ENCODE measurements at places on chromosomes 11 and 22. TPM values are rescaled to one million over a fixed set of nuclear protein-coding genes. Genes with fewer than 3 reads are reported as not detected.

DNA sequence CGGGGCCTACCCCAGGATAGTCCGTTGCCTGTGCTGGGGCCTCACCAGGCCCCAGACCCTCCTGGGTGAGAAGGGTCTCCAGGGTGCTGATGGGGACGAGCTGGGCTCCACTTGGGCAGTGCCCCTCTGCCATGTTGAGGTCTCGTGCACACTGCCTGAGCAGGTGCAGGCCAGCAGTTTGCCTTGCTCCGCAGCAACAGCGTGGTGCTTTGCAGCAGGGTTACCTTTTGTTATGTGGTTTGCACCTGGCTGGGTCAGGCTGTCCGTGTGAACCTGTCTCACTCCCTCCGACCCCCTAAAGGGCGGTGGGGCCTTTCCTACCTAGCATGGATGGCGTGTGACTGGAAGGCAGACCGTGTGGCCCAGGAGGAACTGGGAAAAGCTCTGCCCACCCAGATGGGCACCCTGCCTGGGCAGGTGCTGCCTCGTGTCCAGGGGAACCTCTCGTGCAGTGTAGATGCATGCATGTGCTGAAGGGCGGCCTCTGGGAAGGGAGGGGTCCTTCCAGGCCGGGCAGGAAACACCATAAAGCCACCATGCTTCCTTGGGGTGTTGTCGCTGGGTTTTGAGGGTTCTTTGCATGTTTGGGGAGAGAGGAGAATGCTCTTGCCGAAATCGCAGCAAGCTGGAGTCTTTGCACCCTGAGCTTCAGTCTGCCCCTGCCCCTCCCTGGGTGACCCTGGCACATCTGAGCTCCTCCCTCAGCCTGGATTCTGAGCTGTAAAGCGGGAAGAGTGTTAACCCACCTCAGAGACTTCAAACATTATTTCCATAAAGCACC, 75.4 kb upstream of the PPARA start:
- no peaks in the 10 kb centered on the region for H3K27me3 ChIP-seq
- no peak for DNase-seq

DNA sequence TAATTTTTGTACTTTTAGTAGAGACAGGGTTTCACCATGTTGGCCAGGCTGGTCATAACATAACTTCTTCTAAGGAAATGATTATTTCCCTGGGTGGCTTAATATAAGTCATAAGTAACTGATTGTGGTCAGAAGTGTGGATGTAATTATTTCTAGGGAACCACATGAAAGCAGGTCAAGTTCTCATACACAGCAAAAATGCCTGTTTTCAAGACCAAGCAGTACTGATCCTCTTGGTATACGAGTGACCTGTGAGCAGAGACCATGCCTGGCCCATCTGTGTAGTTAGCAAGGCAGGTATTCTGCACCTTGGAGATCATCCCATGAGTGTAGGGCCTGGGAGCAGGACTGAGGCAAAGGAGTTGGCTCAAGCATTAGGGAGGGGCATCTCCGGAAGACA, 32.5 kb upstream of the NUCB2 start:
- no peak for DNase-seq
- no peaks in the 10 kb centered on the region for H3K27me3 ChIP-seq
- H3K27ac ChIP-seq: no peak overlapping the region
- H3K36me3 ChIP-seq: no peaks in the 10 kb centered on the region
- H3K4me1 ChIP-seq: no peaks in the 10 kb centered on the region

DNA sequence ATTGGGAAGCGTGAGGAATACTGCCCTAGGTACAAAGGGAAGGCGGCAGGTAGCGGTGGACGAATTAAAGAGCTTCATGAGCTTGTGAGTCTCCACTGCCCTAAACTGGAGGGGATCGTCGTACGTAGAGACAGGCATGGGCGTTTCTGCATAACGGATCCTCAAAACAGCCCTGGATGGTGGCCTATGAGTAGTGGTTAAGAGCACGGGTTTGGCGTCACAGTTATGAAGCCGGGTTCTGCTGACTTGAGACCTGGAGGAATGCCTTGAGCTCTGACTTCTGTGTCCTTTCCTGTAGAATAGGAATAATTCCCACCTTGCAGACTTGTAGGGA, 335 bp downstream of the TMEM138 start:
- H3K27me3 ChIP-seq: no peaks in the 10 kb centered on the region
- H3K36me3 ChIP-seq: peaks cover 32% of the 10 kb centered on the region
- peak overlapping the region; percentile 83 for H3K27ac ChIP-seq
- H3K4me3 ChIP-seq: peak overlapping the region; percentile 56
- DNase-seq: no peak

DNA sequence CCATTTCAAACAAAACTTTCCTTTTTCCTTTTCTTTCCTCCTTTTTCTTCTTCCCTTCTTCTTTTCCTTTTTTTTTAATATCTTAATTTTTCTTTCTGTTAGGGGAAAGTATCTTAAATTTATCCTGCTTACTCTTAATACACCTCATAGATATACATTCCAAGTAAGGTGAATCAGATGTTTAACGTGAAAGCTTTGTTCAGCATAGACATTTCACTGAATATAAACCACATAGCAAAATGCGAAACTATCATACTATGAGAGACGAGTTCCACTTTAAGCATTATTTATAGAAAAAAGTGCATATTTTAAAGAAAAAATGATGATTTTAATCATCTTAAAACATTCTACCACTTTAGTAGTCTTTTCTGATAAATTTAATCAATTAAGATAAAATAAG, 137.8 kb upstream of the MTMR2 start:
- DNase-seq: no peak
- H3K36me3 ChIP-seq: no peaks in the 10 kb centered on the region
- peaks cover 18% of the 10 kb centered on the region for H3K4me1 ChIP-seq
- H3K27ac ChIP-seq: no peak overlapping the region

- H3K4me3 ChIP-seq: no peak overlapping the region
- H3K27ac ChIP-seq: no peak overlapping the region
- H3K36me3 ChIP-seq: no peaks in the 10 kb centered on the region
- no peak for DNase-seq
- H3K4me1 ChIP-seq: no peaks in the 10 kb centered on the region
Measured at GRCh38 chr11:27673979-27674663, 26.1 kb downstream of the BDNF start.

DNA sequence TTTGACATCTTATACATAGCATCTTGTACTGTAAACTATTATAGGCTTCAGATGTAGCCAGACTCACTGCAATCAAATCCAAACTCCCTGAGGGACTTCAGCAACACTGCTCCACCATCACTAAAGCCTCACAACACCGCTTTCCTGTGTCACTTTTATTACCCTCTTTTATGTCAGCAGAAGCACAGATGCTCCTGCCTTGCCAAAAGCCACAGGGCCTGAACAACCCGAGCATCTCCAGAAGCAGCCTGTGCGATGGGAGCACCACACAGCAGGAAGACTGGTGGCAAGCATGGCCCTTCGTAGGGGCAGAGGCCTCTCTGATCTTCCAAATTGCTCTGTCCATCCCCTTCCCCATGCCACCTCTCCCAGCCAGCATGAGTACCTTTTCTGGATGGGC, 22.9 kb downstream of the TMEM123 start:
- H3K27ac ChIP-seq: no peak overlapping the region
- H3K27me3 ChIP-seq: no peaks in the 10 kb centered on the region
- peaks cover 23% of the 10 kb centered on the region for H3K4me1 ChIP-seq

DNA sequence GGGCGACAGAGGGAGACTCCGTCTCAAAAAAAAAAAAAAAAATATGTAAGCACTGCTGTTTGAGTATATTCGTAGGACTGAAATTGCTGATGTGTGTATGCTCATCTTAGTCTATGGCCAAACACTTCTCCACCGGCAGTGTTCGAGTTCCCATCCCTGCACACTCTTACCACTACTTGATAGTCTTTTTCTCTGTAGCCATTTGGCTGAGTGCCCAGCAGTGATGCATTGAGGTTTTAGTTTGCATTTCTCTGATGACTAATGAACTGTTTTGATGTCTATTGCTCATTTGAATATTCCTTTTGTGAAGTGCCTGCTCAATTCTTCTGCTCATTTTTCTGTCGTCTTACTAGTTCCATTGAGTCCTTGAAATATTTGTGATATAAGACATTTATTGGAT, 1.9 kb downstream of the TIRAP start:
- peaks cover 25% of the 10 kb centered on the region for H3K4me1 ChIP-seq
- peaks cover 5% of the 10 kb centered on the region for H3K36me3 ChIP-seq
- H3K4me3 ChIP-seq: no peak overlapping the region
- H3K27me3 ChIP-seq: no peaks in the 10 kb centered on the region
- H3K27ac ChIP-seq: no peak overlapping the region
- DNase-seq: no peak

DNA sequence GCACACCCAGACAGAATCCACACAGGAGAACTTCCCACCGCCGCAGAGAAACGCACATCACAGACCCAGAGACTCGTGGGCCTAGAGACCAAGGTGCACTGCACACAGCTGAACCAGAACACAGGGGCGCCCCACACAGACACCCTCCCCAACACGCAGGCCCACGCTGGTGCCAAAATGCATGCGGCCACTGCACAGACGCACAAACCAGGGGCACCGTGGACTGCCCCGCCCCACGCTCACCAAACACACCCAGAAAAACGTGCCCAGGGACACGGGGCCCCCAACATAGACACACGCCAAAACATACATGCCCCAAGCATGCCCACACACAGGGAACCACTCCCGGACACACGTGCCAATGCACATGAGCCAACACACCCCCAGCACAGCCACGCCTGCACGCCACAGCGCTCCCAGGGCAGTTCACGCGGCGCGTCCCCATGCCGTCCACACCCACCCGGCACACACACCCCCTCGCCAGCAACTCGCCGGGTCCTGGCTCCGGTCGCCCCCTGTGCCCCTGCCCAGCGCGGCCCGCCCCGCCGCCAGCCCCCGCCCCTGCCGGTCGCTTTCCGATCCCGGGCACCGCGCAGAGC, 7.8 kb downstream of the ELFN2 start:
- peak overlapping the region; percentile 16 for H3K4me3 ChIP-seq
- no peak overlapping the region for H3K27ac ChIP-seq
- peaks cover 20% of the 10 kb centered on the region for H3K4me1 ChIP-seq

DNA sequence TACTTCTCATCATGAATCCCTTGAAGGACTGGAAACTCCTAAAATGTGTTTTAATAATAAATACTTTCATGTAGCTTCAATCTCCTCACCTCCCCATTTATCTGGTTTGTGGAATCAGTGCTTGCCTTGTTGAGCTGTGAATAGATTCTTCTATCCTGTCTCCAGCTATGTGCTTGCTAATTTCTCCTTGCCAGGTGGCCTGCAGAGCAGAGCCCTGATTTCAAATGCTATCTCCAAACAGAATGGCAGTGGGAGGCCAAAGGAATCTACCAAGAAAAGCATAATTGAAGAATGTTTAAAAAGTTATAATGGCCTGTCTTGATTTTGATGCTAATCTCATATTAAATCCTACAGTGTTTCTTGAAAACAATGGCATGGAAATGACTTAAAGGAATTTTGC, 309.3 kb upstream of the CHORDC1 start:
- H3K4me1 ChIP-seq: no peaks in the 10 kb centered on the region
- no peak overlapping the region for H3K4me3 ChIP-seq
- no peaks in the 10 kb centered on the region for H3K27me3 ChIP-seq
- no peak for DNase-seq
- H3K27ac ChIP-seq: no peak overlapping the region
- H3K36me3 ChIP-seq: no peaks in the 10 kb centered on the region

The GSTT2B gene
- not detected for total RNA-seq

The RASL10A gene
- total RNA-seq: not detected

The FADS2 gene
- 25.5 TPM for total RNA-seq

The GGTLC3 gene
- not detected for total RNA-seq

The PHLDA2 gene
- 43.5 TPM for total RNA-seq

The SOX10 gene
- total RNA-seq: 3.2 TPM

All from vagina (tissue), 2 donors.